Stimulated activated naive CD4-positive, alpha-beta T cell (primary cell): ENCODE measurements at places on chromosomes 12 and 14.

GRCh38 chr14:53336729-53337128 lies 183.6 kb upstream of the DDHD1 start:
- DNase-seq: no peak

- no peak for DNase-seq
These were observed 208.8 kb upstream of the EEA1 start for GRCh38 chr12:93137656-93138612.

DNA sequence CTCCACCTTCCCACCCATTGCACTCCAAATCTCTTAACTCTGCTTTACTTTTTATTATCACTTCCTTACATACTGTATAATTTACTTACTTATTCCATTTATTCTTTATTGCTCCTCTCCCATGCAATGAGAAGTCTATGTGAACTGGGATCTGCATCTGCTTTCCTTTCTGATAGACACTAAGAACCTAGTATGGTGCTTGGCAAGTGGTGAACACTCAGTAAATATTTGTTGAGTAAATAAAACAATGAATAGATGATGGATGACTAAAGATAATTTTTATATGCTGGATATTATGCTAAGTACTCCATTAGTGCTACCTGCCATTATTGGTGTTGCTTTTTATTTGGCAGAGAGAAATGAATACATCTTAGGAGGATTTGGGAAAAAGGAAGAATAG lies 151.0 kb downstream of the TPH2 start:
- no peak for DNase-seq

GRCh38 chr14:79602045-79602444 lies 609.3 kb downstream of the DIO2 start:
- no peak for DNase-seq

DNA sequence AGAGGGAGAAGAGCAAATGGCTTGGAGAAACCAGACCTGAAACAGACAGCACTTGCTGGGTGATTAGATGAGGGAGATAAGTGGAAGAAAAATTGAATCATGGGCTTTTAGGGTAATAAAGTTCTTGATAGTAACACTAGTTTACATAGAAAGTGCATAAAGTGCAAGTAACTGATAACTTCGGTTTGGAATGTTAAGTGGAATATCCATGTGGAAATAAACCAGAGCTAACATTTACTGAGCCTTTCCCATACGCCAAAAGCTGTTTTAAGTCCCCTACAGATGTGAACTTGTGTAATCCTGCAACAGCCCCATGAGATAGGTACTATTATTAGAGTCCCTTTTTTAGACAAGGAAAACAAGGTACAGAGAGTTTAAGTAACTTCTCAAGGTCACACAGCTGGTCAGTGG lies 77.1 kb upstream of the NUDT4 start:
- DNase-seq: no peak

DNA sequence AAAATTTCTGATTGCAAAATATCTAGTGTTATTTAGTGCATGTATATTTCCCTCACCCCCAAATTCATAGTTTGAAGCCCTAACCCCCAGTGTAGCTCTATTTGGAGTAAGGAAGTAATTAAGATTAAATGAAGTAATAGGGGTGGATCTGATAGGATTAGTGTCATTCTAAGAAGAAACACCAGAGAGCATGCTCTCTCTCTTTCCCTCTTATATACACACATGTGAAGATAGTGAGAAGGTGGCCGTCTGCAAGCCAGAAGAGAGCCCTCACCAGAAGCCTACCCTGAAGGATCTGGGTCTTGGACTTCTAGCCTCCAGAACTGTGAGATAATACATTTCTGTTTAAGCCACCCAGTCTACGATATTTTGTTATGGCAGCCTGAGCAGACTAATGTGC lies 120.3 kb downstream of the TMEM30B start:
- DNase-seq: no peak

DNA sequence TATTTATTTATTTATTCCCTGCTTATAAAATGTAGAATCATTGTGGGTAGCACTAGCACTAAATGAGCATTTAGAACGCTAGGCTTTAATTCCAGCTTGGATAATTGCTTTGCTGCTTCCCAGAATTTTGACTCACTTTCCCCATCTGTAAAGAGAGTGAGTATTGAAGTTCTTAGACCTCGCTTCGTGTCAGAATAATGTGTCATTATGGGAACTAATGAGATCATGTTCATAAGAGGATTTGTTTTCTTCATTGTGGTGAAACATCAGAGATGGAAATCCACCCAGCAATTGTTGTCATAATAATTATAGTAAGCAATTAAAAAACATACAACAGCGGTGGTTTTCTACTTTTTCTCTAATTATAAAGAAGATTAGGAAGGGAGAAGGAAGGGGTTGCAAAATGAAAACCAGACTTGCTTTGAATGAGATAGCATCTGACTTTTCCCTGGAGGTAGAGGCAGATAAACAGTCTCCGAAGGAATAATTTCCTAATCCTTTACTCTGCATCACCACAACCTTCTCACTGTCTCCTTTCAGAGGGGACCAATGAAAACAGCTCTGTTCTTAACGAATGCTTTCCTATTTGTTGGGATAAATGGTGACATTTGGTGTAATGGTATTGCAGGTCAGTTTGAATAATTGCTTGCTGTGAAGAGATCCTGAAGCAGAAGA lies 86.8 kb upstream of the ARHGAP5 start:
- no peak for DNase-seq

GRCh38 chr12:74776378-74776777 lies 238.7 kb downstream of the ATXN7L3B start:
- no peak for DNase-seq

DNA sequence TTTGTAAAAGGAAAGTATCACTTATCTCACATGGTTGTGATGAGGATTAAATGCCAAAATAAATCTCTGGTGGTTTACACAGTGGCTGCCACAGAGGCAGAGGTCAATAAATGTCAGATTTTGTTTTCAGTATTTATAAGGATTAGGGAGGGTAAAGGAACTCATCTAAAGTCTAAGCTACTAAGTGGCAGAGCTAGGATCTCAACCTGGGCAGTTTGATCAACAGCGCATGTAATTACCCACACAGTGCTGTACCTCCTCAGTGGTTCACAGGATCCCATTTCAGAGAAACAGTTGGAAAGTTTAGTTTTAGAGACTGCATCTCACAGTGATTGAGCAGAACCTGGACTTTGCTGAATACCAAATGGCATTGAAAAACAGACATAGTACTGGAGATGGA lies 44.9 kb upstream of the RIC8B start:
- DNase-seq: no peak

- DNase-seq: no peak
These were observed 213.4 kb downstream of the VRK1 start for GRCh38 chr14:97010491-97011160.

- no peak for DNase-seq
These were observed 8.5 kb upstream of the PTPRB start for GRCh38 chr12:70645494-70646317.

DNA sequence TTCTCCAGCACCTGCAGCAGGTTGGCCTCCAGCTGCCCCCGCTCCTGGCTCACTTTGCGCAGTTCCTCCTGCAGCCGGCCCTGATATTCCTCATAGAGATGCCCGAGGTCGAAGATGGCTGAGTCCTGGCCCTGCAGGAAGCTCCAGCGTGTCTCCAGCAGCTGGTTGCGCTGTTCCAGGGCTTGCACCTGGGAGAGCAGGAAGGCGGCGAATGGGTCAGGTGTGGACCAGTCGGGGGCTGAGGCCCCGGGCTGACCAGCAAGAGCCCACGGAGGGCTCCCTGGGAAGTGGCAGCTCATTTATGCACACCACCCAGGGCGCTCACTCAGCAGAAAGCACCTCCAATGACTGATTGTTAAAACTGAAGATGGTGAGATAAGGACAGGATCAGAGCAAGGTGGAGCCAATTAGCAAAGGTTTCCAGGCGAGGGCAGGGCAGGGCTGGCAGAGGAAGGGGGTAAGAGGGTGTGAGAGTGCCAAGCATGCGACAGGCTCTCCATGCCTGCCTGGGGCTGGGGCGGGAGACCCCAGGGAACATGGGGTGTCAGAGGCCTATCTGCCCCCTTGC lies 6.3 kb downstream of the KRT80 start:
- no peak for DNase-seq

GRCh38 chr12:121733849-121734248 lies 21.3 kb downstream of the TMEM120B start:
- DNase-seq: no peak

DNA sequence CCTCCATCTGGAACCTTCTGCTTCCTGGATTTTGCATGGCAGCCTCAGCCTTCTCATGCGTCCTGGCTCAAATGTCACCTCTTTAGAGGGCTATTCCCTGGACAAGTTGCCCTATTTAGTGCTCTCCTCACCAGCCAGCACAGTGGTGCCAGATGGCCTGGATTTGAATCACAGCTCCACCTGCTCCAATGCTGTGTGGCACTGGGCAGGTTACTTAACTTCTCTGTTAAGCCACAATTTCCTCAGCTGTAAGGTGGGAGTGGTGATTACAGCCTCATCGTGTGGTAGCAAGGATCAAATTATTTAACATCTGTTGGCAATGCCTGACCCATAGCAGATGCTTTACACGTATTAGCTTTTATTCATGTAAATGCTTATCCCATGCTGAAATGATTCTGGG lies 16.7 kb upstream of the POP5 start:
- DNase-seq: no peak

DNA sequence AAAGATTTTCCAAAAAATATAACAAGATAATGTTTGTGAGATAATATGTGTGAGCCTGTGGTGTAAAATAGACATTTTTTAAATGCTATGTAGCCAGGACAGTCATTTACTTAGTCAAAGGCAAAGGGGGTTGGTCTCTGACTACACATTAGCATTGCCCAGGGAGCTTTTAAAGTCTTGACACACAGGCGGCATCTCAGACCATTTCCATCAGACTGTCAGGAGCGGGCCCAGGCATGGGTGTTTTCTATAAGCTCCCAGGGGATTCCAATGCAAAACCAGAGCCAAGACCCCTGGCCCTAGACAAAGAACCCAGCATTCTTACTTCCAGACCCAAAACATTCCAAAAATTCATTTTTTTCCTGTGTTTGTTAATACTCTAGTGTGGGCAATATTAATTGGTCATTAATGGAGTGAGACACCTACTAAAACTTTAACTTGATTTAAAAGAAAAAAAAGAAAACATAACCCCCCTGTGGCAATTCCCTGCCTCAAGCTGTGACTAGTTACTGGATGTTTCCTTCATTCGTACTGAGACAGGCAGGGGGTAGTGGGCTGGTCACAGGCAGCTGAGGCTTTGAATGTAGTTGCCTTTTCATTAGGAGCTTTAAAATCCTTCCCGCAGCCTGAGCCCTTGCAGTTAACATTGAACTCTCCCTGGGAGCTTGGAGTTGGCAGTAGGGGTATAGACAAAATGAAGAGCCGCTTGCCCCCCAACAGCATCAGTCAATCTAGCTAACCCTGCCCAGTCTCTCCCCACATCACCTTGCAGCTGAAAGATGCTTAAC lies 103.7 kb downstream of the CMKLR1 start:
- DNase-seq: no peak

GRCh38 chr14:56412468-56413434 lies 166.8 kb upstream of the TMEM260 start:
- no peak for DNase-seq

GRCh38 chr14:38583471-38583870 lies 327.6 kb upstream of the CLEC14A start:
- no peak for DNase-seq

DNA sequence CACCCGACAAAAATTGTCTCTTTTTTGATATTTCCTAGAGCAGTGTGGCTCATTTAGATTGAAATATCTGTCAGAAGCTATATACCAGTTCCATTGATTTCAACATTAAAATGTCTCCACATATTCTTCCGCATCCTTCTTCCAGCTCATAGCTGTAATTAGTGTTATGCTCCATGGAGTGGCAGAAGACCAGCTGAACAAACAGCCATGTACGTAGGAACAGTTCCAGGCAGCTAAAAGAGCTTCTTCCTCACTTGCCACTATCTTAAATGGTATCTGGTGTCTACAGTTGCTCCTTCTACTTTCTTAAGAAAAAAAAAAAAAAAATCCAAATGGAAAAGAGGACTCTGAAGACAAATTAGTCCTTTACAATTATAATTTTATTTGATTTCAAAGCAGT lies 848.0 kb downstream of the DIO2 start:
- DNase-seq: no peak
